ENCODE measurements at places on chromosomes 16 and 17. TPM values are rescaled to one million over a fixed set of nuclear protein-coding genes. Genes with fewer than 3 reads are reported as not detected.

DNA sequence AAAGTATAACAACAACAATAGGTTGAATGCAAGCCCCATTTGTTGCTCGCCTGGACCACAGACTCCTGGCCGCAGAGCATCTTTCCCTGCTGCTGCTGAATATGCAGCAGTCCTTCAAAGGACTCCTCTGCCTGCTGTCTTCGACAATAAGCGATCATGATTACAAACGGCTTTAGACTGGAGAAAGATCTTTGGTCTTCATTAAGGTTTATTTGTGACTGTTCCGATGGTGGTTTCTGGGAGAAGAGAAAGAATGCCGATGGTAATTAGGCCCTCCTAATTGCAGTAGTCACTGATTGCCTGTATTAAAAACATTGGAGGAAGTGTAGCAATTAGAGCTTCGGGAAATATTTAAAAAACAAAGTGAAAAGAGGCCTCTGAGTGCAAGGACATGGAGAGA is 138.2 kb downstream of the CACNG3 start:
- H3K27me3 ChIP-seq = no peaks in the 10 kb centered on the region

- H3K4me1 ChIP-seq = peaks cover 23% of the 10 kb centered on the region
- H3K4me3 ChIP-seq = no peak overlapping the region
- no peak for DNase-seq
- H3K36me3 ChIP-seq = no peaks in the 10 kb centered on the region
- no peak overlapping the region for H3K27ac ChIP-seq
- H3K27me3 ChIP-seq = no peaks in the 10 kb centered on the region
Measured at GRCh38 chr16:30349675-30350074, 5.4 kb downstream of the CD2BP2 start.

DNA sequence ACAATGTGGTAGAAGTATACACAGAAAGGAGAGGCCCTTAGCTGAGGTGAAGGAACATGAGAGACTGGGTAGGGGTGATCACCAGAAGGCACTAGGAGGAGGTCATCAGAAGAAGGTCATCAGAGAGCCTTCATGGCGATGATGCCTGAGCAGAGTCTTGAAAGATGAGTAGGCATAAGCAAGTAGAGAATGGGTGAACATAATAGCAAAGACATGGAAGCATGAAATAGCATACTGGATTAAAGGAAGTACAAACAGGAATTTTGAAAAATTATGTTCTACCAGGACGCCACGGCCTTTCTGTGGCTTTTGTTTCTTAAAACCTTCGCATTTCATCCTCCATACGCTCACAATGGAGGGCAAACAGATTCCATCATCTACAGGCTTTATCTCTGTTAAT is 2.9 kb downstream of the IKZF3 start:
- H3K36me3 ChIP-seq = no peaks in the 10 kb centered on the region
- no peak overlapping the region for H3K27ac ChIP-seq
- H3K27me3 ChIP-seq = peaks cover 3% of the 10 kb centered on the region
- no peak overlapping the region for H3K4me3 ChIP-seq
- peaks cover 4% of the 10 kb centered on the region for H3K4me1 ChIP-seq

GRCh38 chr16:8647721-8648318 is 26.3 kb downstream of the METTL22 start:
- no peak overlapping the region for H3K27ac ChIP-seq
- no peaks in the 10 kb centered on the region for H3K4me1 ChIP-seq
- no peaks in the 10 kb centered on the region for H3K36me3 ChIP-seq
- H3K4me3 ChIP-seq = no peak overlapping the region
- H3K27me3 ChIP-seq = no peaks in the 10 kb centered on the region
- no peak for DNase-seq

- no peaks in the 10 kb centered on the region for H3K36me3 ChIP-seq
- H3K4me1 ChIP-seq = no peaks in the 10 kb centered on the region
- no peak overlapping the region for H3K4me3 ChIP-seq
- H3K27ac ChIP-seq = no peak overlapping the region
Measured at GRCh38 chr17:76468634-76469010, 1.2 kb downstream of the AANAT start.

DNA sequence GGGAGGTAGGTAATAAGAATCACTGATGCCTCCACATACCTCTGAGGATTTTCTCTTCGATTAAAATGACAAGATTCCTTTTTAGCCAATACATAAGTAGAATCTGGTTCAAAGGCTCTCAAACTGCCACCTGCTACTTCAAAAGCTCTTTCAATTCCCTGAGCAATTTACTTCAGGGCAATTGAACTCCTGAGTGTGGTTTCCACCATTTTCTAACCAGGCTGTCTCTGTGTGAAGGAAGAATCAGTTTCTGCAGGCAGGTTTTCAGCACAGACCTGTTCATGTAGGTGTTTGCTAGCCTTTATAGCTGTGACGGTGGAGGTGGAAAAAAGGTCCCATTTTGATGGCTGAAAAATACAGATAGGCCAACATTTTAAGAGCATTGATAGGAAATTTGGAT is 18.2 kb upstream of the HS3ST3B1 start:
- H3K27ac ChIP-seq = no peak overlapping the region
- H3K36me3 ChIP-seq = no peaks in the 10 kb centered on the region
- no peak for DNase-seq
- H3K4me3 ChIP-seq = no peak overlapping the region
- no peaks in the 10 kb centered on the region for H3K27me3 ChIP-seq

DNA sequence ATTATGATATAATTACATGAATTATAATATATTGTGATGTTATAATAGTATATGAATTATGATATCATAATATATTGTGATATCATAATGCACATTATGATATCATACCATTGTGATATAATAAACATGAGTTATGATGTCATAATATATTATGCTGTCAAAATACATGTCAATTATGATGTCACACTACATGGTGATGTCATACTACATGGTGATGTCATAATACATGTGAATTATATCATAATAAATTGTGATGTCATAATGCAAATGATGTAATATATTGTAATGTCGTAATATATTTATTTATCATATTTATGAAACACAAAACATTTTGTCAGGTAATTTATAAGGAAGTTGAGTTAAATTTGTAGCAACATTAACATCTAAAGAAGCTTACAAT is 1950.1 kb downstream of the TP53TG3F start:
- H3K27ac ChIP-seq = no peak overlapping the region
- no peak for DNase-seq
- H3K4me3 ChIP-seq = no peak overlapping the region
- no peaks in the 10 kb centered on the region for H3K36me3 ChIP-seq

GRCh38 chr17:57586742-57587141 is 158.4 kb downstream of the CCDC182 start:
- no peaks in the 10 kb centered on the region for H3K27me3 ChIP-seq
- no peaks in the 10 kb centered on the region for H3K36me3 ChIP-seq
- H3K27ac ChIP-seq = no peak overlapping the region
- no peaks in the 10 kb centered on the region for H3K4me1 ChIP-seq
- DNase-seq = no peak
- no peak overlapping the region for H3K4me3 ChIP-seq

GRCh38 chr16:29806641-29807425 is 504 bp downstream of the MAZ start:
- no peaks in the 10 kb centered on the region for H3K36me3 ChIP-seq
- peak overlapping the region; percentile 71 for H3K4me3 ChIP-seq
- no peaks in the 10 kb centered on the region for H3K27me3 ChIP-seq
- peak; percentile 54 for DNase-seq
- H3K4me1 ChIP-seq = peaks cover 51% of the 10 kb centered on the region
- peak overlapping the region; percentile 96 for H3K27ac ChIP-seq

DNA sequence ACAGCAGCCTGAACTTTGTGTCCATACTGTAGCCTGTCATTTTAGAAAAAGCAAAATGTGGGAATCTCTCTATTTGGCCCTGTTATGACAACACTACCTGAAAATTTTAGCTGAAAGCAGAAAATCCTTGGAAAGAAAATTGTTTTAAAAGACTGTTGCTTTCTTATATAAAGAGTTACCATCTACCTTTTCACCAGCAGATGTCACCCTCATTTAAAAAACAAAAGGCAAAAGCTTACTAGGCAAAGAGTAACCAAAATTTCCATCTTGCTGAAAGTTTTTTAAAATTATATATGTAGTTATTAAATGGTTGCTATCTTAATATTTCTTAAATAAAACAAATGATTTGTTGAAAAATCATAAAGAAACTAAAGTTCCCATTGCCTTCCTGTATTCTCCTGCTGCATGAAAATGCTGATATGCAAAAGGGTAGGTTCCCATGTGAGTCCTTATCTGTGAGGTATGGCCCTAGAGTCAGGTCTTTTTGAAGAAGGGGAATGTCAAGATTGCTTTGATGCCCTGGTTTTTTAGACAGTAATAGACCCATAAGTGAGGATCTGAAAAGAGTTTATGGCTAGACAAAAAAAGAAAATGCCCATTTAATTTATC is 61.0 kb downstream of the TNRC6C start:
- no peaks in the 10 kb centered on the region for H3K27me3 ChIP-seq
- no peak overlapping the region for H3K27ac ChIP-seq
- no peak overlapping the region for H3K4me3 ChIP-seq
- no peaks in the 10 kb centered on the region for H3K36me3 ChIP-seq
- no peak for DNase-seq

DNA sequence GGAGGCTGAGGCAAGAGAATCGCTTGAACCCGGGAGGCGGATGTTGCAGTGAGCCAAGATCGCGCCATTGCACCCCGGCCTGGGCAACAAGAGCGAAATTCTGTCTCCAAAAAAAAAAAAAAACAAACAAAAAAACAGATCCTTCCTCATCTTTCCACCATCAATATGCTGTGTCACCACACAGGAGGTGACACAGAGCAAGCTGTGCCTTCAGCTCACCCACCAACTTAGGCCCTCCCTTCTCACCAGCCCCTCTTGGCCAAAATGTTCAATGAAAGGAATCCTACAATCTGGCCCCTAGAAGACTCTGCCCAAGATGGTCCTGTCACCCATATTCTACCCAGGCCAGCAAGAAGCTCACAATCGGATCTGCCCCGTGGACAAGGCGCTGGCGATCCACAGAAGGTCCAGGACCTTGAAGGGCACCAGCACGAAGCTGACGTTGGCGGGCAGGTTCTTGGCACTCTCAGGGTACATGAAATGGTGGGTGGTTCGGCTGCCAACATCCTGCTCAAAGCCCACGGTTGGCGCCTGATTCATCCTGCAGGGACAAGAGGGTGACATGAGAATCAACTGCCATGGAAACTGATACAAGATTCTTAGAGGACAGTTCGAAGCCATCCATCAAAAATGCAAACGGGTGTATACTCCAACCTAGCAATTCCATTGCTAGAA is 41.4 kb downstream of the DDX19A start:
- H3K36me3 ChIP-seq = no peaks in the 10 kb centered on the region
- no peak overlapping the region for H3K4me3 ChIP-seq
- H3K27me3 ChIP-seq = no peaks in the 10 kb centered on the region
- DNase-seq = no peak

- H3K36me3 ChIP-seq = no peaks in the 10 kb centered on the region
- no peaks in the 10 kb centered on the region for H3K4me1 ChIP-seq
- H3K27ac ChIP-seq = no peak overlapping the region
- no peak for DNase-seq
- no peak overlapping the region for H3K4me3 ChIP-seq
Measured at GRCh38 chr17:5769593-5770354, 185.5 kb upstream of the NLRP1 start.

- H3K4me3 ChIP-seq = no peak within 1 kb of the TSS
- H3K36me3 ChIP-seq = no peaks in the 10 kb centered on the region
- DNase-seq = no peak
- no peaks in the 10 kb centered on the region for H3K27me3 ChIP-seq
- no peak within 1 kb of the TSS for H3K27ac ChIP-seq
- H3K4me1 ChIP-seq = peaks cover 5% of the 10 kb centered on the region
Measured at GRCh38 chr16:1488619-1489018, at the start of gene PTX4. TSS of gene PTX4 (minus strand) at chr16:1488944. CDS start at chr16:1488909, 35 bp downstream.

DNA sequence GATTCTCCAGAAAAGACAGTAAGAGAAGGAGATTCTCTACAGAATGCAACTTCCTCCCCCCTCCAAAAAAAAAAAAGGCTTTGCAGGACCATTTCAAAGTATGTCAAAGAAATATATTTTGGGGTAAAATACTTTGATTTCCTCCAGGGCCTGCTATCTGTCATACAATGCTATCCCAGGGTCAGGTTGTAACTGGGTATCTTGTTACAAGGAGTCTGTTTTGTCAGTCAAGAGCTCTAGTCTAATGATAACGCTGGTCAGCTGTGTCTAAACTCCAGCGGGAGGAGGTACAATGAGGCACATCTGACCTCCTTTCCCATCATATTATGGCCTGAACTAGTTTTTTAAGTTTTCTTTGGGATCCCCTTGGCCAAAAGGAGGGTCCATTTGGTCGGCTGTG is 408.4 kb upstream of the CDH5 start:
- no peaks in the 10 kb centered on the region for H3K27me3 ChIP-seq
- no peaks in the 10 kb centered on the region for H3K4me1 ChIP-seq
- no peak for DNase-seq
- H3K27ac ChIP-seq = no peak overlapping the region
- H3K36me3 ChIP-seq = no peaks in the 10 kb centered on the region
- H3K4me3 ChIP-seq = no peak overlapping the region

DNA sequence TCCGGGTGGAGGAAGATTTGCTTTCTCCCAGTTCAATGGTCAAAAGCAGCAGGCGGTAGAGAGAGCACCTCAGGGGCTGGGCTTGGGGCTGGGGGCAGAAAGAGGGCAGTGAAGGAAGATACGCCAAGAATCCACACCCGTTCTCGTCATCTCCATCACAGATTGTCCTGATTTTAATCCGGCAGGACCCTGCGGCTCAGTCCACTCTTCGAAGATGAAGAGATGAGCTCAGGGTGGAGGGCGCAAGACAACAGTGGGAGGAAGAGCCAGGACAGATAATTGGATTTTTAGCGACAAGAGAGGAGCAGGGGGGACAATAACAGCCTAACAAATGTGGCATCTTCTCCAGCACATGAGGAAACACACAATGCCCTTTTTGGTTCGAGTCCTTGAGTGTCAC is 165.9 kb downstream of the SDK2 start:
- peaks cover 16% of the 10 kb centered on the region for H3K4me1 ChIP-seq
- H3K36me3 ChIP-seq = no peaks in the 10 kb centered on the region
- H3K4me3 ChIP-seq = no peak overlapping the region
- H3K27ac ChIP-seq = no peak overlapping the region
- DNase-seq = no peak

DNA sequence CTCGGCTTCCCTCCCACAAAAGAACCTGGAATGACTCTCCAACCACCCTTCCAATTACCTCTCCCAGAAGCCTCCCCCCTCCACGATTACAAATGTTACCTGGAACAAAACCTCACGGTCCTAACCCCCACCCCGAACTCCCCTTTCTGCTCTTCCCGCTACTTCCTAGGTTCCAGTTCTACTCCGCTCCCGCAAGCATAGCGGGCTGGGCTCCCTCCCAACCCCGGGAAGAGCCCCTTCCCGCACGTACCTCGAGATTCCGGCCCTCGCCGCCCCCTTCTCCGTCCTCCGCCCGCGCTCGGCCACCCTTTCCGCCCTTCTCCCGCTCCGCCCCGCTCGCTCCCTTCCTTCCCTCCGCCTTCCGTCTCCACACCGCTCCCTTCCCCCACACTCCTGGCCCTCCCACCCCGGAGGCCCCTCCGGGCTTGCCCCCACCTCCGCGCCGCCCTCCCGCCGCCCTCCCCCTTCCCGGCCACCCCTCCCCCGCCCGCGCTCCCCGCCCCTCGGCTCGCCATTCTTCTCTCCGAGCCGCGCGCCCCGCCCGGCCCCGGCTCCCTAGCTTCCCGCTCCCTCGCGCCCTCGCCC is 457 bp downstream of the CHTF8 start:
- peak overlapping the region; percentile 97 for H3K4me3 ChIP-seq
- DNase-seq = peak; percentile 86
- H3K36me3 ChIP-seq = no peaks in the 10 kb centered on the region
- peaks cover 30% of the 10 kb centered on the region for H3K4me1 ChIP-seq
- no peaks in the 10 kb centered on the region for H3K27me3 ChIP-seq

The RRAD gene
- total RNA-seq = 12.4 TPM

The ALDH3A1 gene
- 3.2 TPM for total RNA-seq

The CSH1 gene
- 0.71 TPM for total RNA-seq

The GDPD3 gene
- 1.5 TPM for total RNA-seq

The ZNF597 gene
- total RNA-seq = 9.1 TPM

The C1QTNF8 gene
- total RNA-seq = 2.7 TPM

The ZACN gene
- not detected for total RNA-seq

The NME1 gene
- 53.7 TPM for total RNA-seq

Measured in testis (tissue), 5 donors.